Stimulated activated CD8-positive, alpha-beta memory T cell treated with anti-CD3 and anti-CD28 coated beads, Interleukin-7, amount 100 ng/mL, for 48 hours (primary cell): ENCODE measurements at places on chromosomes 7 and 10.

GRCh38 chr10:128030498-128031072 is 95.6 kb downstream of the MKI67 start:
- DNase-seq, result no peak

GRCh38 chr7:123329988-123330643 is 130.3 kb upstream of the SLC13A1 start:
- DNase-seq, result no peak

DNA sequence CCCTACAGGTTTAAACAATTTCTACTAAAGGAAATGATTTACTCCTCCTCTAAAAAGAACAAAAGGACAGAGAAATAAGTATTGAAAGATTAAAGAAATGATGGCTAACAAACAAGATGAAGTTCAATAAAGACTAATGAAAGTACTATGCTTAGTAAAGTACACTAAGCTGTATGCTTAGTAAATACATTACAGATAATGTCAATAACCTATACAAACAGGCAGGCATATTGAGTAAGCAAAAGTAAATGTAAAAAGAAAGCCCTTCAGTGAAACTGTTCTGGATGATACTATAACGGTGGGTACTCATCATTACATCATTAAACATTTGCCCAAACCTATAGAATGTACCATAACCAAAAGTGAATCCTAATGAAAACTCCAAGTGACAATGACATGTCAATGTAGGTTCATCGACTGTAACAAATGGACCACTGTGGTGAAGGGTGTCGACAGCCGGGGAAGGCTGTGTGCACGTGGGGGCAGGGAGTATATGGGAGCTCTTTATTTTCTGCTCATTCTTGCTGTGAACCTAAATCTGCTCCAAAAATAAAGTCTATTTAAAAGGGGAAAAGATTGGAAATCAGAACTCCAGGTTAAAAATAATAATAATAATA is 34.0 kb downstream of the CYTH3 start:
- DNase-seq, result no peak

GRCh38 chr10:4512671-4513240 is 313.3 kb upstream of the AKR1E2 start:
- no peak for DNase-seq

- no peak for DNase-seq
Observed at GRCh38 chr10:60801522-60801921, 23.2 kb downstream of the CDK1 start.

GRCh38 chr10:100345570-100346330 is 1.3 kb upstream of the SCD start:
- DNase-seq, result no peak

GRCh38 chr7:6133249-6133648 is 102.1 kb downstream of the ANKRD61 start:
- no peak for DNase-seq

- DNase-seq, result no peak
Observed at GRCh38 chr7:140625908-140626868, 14.4 kb downstream of the DENND2A start.

DNA sequence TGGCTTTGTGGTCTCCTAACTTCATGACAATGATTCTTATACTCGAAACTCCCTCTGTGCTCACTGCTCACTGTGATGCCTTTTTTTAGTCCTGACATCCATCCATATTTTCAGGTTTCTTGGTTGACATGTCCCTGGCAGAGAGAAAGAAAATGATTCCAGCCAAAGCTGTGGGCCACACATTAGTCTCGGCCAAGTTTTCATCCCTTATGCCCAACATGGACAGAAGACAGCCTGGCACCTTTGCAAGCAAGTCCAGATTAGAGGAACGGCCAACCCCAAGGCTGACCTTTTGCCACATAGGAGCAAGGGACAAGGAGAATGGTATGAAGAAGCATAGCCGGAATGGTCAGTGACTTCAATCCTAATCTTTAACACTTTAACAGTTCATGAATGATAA is 8.7 kb upstream of the OPALIN start:
- no peak for DNase-seq

GRCh38 chr10:35353805-35354204 is 17.5 kb downstream of the CCNY start:
- no peak for DNase-seq

- no peak for DNase-seq
Observed at GRCh38 chr7:22896917-22897316, 74.3 kb upstream of the TOMM7 start.

GRCh38 chr10:49280001-49280408 is 19.0 kb upstream of the C10orf71 start:
- DNase-seq, result no peak

DNA sequence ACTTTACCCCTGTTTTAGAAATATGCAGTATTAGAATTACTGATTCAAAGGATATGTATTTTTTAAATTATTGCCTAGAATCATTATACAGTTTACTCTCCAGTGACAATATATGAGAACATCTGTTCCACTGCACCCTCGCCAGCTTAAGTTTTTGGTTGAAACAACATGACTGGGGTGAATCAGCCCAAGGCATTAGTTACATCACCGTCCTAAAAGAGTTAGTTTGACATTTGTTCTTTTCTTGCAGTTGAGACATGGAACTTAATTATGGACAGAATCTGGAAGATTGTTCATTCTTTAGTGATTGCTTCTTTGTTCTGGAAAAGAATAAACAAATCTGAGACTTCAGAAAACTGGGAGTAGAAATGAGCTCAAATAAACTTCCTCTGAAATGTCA is 167.3 kb upstream of the DKK1 start:
- DNase-seq, result no peak

- no peak for DNase-seq
Observed at GRCh38 chr7:80232979-80233724, 98.5 kb downstream of the GNAI1 start.

DNA sequence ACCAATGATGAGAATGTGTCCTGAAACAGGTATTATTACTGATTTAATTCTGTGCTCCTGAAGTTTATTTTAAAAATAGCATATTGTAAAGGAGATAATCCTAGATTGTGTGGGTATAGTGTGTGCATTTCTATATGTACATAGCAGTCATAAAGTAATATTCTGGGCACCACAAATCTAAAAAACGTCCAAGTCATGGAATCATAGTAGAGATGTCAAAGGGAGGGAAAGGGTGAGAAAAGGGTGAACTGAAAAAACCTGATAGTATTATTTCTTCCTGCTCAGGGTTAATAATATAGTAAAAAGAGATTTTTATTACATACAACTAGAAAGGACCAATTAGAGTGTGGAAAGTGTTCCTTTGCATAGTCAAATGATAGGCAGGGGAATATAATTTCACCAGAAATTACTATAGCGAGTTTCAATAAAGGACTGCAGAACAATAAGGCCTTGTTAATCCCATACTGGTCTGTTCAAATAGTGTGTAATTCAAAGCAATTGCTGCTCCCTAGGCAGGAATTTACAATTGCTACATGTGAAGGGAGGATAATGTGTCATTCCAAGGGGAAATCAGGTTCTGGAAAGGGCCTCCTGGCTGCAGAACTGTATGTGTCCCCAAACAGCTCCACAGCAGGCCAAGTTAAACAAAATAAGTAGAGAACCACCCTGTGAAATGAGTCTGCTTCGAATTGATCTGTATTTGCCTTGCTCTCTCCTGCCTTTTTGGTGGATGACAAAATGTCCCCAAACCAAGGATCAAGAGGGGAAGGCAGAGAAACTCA is 42.5 kb upstream of the KMT2E start:
- no peak for DNase-seq

DNA sequence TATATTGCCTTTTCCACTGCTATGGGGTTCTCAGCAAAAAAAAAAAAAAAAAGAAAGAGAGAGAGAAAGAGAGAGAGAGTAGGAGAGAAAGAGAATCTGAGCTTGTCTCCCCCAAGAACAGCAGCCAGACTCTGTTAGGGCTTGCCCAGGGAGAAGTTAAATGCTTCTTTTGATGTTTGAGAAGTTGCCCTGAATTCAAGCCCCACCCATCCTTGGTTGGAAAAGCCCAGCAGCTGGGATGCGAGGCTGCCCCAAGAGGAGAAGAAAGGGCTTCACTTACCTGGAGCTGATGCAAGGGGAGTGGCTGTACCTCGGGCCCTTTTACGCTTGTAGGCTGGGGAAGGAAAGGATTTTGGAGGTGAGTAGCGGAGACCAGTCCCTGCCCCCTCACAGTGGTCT is 20.9 kb upstream of the MGMT start:
- no peak for DNase-seq

DNA sequence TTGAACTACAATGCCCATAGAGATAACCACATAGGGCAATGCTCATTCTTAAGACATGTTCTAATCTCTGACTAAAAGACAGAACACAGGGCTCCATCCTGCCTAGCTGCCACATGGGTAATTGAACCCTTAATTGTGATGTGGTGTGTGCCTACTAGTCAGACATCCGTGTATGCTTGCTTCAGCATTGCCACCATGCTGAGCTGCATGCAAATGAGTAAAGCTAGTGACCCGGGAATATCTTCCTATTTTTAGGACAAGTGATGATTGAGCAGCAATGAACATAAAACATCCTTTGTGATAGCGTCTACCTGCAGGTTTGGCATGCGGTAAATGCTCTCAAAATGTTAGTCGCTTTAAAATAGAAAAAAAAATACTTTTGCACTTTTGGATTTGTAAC is 115.8 kb downstream of the MAGI2 start:
- no peak for DNase-seq

DNA sequence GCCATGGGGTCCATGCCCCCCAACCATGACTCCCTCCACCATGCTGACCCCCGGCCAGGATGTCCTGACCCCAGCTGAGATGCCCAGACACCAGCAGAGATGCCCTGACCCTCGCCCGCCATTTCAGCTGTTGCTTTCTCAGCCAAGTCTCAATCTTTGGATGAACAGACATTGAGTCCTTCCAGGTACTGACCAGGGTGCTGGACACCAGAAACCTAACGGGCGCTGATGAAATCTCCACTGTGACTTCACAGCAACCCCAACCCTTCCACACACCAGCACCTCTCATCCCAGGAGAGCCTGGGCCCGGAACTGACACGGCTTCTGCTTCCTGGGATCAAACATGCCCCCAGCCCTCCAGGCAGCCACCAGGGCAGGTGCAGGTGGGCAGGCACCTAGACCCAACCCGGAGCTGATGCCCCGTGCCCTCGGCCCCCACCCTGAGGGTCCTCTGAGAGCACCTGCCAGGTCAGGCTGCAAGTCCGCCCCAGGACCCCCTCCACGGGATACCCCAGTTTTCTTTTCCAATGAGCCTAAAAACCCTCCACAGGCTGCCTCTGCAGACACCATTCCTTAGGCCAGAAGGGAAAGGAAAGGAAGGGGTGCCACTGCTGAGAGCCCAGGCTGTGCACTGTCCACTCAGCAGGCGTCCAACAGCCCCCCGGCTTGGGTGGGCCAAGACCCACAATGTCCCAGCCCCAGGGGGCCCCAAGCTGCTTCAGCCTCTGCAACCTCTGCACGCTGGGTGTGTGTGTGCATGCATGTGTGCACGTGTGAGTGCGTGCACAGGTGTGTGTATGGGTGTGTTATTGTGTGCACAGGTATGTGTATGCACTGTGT is 43.4 kb upstream of the PDGFA start:
- no peak for DNase-seq

- DNase-seq, result no peak
Observed at GRCh38 chr7:55177589-55178261, 158.9 kb downstream of the EGFR start.

- no peak for DNase-seq
Observed at GRCh38 chr7:117870448-117871130, 2.7 kb downstream of the CTTNBP2 start.

DNA sequence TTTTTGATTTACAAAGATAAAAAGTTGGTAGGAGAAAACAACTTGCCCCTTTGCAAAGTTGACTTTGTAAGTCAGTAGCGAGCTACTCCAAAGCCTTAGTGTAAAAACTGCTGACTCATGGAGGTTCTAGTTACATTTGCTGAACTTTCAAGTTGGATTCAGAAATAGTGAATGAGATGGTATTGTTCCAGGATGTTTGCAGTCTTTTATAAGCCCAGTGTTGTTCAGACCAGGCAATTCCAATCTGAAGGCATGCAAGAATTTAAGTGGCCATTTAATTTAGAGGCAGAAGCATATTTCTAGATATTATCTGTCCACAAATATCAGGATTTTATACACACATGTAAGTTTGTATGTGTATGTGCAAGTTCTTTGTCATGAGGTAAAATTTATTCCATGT is 21.6 kb downstream of the TES start:
- DNase-seq, result no peak

- DNase-seq, result no peak
Observed at GRCh38 chr10:126730856-126731609, 60.5 kb upstream of the C10orf90 start.

- DNase-seq, result no peak
Observed at GRCh38 chr10:90352288-90352687, 505.6 kb downstream of the HTR7 start.

DNA sequence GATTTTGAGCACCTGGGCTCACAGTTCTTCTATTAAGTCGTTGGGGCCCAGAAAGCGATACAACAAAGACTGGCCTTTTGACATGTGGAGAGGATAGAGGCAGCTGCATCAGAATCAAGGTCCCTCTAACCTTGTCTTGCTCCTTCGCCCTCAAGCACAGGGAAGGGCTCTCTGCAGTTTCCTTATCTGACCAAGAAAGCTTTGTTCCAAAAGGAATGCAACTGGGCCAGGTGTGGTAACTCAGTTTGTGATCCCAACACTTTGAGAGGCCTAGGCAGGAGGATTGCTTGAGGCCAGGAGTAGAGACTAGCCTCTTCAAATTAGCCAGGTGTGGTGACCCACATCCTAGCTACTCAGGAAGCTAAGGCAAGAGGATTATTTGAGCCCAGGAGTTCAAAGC is 32.2 kb downstream of the SVOPL start:
- no peak for DNase-seq

DNA sequence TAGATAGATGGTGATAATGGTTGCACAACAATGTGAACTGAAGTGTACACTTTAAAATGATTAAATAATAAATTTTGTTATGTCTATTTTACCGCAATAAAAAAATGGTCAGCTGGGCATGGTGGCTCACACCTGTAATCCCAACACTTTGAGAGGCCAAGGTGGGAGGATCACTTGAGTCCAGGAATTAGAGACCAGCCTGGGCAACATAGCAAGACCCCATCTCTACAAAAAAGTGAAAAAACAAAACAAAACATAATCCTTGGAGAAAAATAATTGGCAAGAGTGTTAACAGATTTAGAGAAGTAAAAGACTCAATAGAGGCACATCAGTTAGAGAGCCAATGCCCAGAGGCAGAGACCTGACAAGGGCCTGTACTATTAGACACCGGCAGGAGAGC is 9.9 kb upstream of the RPEL1 start:
- DNase-seq, result no peak

DNA sequence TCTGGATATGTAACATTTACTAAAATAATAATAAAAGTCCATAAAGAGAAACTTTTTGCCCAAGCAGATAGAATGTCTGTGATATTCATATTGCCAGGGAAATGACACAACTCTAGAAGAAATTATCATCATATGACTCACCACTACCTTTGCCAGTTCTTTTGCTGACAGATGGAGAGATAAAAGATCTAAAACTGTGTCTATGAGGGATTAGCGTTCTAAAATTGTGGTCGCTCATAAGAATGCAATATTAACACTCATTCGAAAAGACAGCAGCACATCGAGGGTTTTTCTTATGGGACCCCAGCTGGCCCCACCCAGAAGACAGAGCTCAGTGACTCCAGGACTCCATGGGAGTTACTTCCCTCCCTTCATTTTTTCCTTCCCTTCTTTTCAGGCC is 16.6 kb upstream of the LANCL2 start:
- no peak for DNase-seq

GRCh38 chr10:79024720-79025198 is 44.0 kb upstream of the ZMIZ1 start:
- no peak for DNase-seq

- DNase-seq, result no peak
Observed at GRCh38 chr7:28293527-28293835, 112.9 kb upstream of the JAZF1 start.

GRCh38 chr10:85433248-85433647 is 933.3 kb downstream of the GRID1 start:
- DNase-seq, result no peak
